ENCODE measurements at places on chromosomes 1 and 21.

DNA sequence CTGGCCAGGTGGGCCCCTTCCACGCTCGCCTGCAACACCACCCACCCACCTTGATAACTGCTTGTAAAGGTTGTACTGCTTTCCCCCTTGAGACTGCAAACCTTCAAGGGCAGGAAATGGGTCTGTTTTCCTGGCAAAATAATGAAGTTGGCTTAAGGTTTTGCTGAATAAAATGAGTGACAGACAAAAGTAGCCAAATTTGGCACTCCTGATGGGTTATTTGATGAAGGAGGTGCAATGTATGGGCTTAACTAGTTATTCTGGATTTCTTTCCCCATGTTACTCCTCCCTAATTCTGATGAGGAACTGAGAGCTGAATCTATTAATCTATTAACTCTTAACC, 14.6 kb upstream of the HLCS start:
- no peak for DNase-seq

- DNase-seq: no peak
Observed at GRCh38 chr1:10674222-10674621, 122.2 kb downstream of the CASZ1 start.

DNA sequence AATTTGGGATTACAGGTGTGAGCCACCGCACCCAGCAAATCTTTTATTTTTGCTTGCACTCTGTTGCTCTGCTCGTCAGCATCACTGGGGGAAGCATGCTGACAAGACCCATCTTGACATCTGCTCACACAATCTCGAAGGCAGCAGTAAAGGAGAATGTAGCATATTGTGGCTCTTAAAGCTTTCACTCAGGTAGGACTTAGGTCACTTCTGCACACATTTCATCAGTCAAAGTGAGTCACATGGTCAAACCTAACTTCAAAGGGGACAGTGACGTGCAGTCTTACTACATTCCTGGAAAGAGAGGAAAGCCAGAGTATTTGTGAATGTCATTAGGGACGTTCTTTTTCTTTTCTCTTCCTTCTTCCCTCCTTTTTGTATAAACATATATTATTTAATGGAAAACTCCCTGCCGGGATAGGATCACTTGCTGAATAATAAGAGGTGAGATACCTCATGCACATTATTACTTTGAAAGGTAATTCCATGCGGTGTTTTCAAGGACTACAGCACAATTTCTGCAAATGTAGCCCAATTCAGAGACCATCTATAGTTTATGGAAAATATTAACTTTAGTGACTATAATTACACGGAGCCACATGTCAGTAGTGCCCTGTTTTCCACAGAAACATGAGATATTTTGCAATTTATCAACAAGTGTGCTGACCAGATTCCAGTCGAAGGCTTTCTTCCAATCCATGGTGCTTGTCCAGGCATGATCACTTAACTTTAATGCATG, 19.3 kb upstream of the ACBD6 start:
- no peak for DNase-seq

GRCh38 chr1:111618081-111618480, 1.5 kb upstream of the RAP1A start:
- no peak for DNase-seq

- no peak for DNase-seq
Observed at GRCh38 chr1:175801979-175802378, 58.6 kb upstream of the TNR start.

DNA sequence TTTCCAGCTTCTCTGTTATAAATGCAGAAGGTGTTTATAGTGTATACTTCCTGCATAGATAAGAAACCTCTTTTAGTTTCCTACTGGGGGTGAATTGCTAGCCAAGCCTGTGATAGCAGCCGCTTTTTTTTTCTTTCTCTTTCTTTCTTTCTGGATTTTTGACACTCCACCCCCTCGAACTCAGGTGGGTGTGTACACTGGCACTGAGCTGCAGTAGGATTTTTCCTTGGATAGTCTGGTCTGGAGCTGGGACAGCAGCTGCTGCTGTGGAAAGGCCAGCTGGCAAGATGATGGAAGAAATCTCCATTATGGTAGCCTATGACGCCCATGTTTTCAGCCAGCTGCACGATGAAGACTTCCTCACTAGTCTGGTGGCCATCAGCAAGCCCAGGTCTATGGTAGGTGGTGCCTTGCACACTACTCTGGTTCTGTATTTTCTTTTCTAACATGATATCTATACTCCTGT, 122.5 kb upstream of the CACYBP start:
- DNase-seq: no peak

DNA sequence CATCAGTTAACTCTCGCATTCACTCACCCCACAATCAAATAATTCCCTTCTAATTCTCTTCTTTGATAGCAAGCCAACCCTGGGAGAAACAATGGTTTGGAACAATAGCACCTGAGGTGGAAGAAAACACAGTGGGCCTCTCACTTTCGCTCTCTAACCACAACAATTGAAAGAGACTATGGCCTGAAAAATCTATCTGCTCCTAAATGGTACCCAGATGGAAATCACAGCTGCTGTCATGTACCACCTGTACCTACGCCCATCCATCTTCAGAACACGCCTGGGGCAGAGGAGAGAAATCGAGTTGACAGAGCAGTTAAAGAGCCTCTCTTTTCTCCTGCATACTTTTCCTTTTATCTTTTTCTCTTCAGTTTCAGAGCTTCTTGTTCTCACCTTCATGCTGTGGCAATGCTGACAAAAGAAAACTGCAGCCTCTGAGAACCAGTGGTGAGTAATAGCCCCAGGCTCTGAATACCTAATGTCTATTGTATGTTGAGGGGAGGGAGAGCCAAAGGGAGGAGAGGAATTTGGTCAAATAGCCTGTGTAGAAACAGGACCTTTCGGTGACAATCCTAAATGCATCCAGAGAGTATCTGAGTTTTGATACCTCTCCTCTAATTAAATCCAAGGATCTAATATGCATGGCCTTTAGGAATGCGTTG, 57.7 kb downstream of the ZC3H11B start:
- DNase-seq: no peak

DNA sequence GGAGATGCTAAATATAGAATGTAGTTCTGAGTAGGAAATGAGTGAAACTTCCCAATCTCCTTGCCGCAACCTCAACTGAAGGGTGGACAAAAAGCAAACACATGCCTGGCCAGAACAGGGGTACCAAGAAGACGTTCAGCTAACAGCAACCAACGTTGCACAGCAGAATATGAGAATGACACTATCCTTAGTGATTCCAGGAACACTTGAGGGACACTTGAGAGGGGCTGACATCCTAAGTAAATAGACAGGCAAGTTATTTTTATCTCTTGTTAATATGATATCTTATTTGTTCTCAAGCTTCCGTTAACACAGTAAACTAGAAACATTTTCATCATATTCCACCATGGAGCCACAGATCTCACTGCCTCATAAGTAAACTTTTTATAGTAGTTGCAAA, 908 bp downstream of the KRTAP19-1 start:
- no peak for DNase-seq

DNA sequence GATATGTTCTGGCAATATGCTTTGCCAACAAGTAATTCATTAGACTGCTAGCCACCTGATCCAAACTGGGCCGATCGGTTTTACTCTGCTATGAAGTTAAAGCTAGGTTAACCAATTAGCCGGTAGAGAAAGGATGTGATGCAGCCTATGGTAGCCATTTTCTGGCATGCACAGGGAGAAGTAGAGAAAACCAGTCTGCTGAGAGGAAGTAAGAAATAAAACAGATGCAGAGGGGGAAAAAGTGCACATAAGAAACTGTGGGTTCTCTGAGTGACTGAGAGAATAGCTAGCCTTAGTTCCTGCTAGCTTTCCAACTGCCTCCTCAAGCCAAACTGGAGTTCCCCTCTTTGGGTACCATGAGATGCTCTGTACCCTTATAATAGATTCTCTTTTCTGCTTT, 52.8 kb downstream of the ARID4B start:
- no peak for DNase-seq

- DNase-seq: no peak
Observed at GRCh38 chr1:204390751-204391466, 20.7 kb downstream of the PPP1R15B start.

DNA sequence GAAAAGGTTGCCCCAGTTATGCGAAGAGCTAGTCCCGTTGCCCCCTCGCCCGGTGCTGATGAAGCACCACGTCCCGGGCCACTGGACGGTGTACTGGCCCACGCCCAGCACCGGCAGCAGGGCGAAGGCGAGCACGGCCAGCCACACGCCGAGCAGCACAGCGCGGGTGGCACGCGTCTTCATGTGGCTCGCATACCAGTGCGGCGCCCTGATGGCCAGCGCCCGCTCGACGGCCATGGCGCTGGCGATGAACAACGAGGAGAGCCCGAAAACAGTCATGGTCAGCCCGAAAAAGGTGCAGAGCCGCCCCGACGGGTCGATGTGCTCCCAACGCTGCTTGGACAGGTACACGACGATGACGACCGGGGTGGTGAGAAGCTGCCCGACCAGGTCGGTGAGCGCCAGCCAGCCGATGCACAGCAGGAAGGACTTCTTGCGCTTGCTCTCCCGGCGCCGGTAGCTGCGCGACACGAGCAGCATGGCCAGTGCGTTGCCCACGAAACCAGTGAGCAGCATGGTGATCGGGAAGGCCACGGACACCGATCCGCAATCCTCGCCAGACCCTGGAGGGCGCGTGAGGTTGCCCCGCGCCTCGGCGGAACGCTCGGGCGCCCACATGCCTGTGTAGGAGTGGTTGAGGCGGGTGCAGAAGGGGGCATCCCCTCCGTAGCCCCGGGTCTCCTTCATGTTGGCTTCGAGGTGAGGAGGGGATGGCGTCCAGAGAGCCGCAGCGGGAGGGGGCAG, 553 bp downstream of the PTGER3 start:
- no peak for DNase-seq

DNA sequence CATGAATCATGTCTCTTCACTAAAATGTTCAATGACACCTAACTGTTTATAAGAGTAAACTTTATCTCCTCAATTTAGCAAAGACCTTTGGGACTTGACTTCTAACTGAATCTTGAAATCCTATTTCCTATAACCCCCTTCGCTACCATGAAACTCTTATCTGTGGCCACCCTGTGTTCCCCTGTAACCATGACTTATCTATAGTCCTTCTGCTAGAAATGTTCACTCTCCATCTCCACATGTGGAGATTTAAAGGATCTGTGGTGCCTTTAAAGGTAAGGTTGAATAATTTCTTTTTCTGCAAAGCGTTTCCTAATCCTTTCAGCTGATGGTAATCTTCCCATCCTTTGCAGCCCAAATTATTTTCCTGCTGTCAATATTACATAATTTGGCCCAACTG, 436.3 kb upstream of the RUNX1 start:
- no peak for DNase-seq

DNA sequence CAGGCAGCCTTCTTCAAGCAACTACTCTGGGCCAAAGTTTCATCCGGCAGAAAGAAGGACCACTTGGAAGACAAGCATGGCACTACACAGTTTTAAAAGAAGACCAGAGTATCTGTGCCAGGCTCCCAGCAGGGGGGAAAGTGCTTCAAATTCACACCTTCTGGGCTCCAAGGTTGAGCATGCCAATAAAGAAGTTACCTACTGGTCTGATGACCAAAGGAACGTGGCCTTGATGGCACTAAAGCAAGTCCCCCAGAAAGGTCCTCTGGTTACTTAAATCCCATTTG, 73.5 kb downstream of the CD46 start:
- no peak for DNase-seq

GRCh38 chr1:87058343-87058649, 143.9 kb downstream of the HS2ST1 start:
- DNase-seq: no peak

DNA sequence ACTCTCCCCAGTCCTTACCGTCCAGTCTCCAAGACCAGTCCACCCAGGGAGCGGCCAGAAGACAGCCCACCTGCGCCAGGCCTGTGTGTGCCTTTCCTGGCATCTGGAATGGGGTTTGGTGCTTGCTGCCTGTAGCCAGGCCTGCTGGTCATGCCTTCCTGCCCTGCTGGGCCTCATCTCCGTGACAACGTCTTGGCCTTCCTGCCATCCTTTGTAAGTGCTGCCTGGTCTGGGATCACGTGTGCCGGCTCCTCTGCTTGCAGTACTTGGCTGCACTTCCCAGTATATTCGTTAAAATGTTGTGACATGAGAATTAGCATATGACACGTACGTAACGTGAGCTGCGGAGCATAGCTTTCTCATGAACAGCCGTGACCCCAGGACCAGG, 145.3 kb upstream of the COL6A1 start:
- no peak for DNase-seq

- peak; percentile 69 for DNase-seq
Observed at GRCh38 chr1:153977250-153978240, at the start of gene JTB. TSS of gene JTB (minus strand) at chr1:153977674. CDS start at chr1:153977252, 422 bp downstream.

DNA sequence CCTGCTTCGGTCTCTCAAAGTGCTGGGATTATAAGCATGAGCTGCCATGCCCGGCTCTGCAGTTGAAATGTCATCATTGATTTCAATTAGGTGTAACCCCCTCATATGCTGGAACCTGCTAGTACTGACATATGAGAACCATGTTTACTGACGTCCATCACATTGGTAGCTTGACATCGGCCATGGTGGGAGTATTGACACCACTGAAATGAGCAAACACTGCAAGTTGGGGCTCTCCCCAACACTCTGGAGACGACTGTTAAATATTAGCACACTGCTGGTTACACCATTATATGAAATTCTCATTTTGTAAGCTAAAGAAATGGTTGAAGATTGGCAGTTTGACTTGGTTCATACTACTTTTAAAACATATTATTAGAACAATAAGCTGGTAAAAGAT, 63.7 kb downstream of the CNST start:
- no peak for DNase-seq

DNA sequence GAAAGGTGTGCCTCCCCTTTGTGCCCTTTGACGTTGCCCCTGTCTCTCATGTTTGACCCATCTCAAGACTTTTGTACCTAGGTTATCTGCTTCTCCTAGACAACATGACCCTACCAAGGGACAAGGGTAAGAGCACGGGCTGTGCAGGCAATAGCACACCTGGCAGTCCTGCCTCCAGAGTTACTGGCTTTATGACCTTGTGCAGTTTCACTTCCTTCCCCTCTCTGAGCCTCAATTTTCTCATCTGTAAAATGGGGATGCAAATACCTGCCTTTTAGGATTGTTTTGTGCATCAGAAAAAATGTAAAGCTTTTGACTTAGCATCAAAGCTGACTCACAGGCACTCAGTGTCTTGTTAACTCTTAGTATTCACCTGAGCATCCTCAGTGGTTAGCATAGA, 36.4 kb downstream of the ELK4 start:
- no peak for DNase-seq

- DNase-seq: no peak
Observed at GRCh38 chr1:1539310-1540089, 924 bp downstream of the TMEM240 start.

- no peak for DNase-seq
Observed at GRCh38 chr1:200673952-200674823, 4.5 kb upstream of the DDX59 start.

- DNase-seq: no peak
Observed at GRCh38 chr1:36099681-36100341, 11.1 kb downstream of the ADPRS start.

DNA sequence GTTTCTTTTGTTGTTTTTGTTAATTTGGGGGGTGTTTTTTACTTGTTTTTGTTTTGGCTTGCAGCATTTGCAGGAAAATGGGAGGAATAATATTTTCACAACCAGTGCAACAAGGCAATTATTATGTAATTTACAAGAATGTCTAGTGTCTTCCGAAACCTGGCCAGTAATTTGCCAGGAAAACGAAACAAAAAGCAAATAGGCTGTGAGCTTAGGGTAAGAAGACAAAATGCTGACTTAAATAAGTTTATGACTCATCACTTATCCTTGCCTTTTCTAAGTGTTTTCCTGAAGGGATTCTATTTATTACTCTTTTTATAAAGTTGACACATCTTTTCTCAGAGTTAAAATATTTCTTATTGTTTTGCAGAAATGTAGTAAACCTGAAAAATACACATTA, 49.8 kb downstream of the KCNT2 start:
- DNase-seq: no peak

- no peak for DNase-seq
Observed at GRCh38 chr1:168621356-168621755, 45.0 kb downstream of the XCL1 start.

Data from cerebellar nuclear complex (tissue), 1 donor.